Endodermal cell (in vitro differentiated cells): ENCODE measurements at places on chromosomes 2 and 18. TPM values are rescaled to one million over a fixed set of nuclear protein-coding genes. Genes with fewer than 3 reads are reported as not detected.
A peak's percentile ranks its signal among the peaks of the same experiment; 100 is the strongest.

GRCh38 chr2:6370753-6371551, 494.8 kb downstream of the CMPK2 start:
- no peak overlapping the region for H3K27ac ChIP-seq
- no peaks in the 10 kb centered on the region for H3K4me1 ChIP-seq
- DNase-seq: no peak
- no peaks in the 10 kb centered on the region for H3K27me3 ChIP-seq
- no peak overlapping the region for H3K4me3 ChIP-seq
- no peaks in the 10 kb centered on the region for H3K36me3 ChIP-seq

The ZSCAN30 gene
- 29.6 to 35.6 TPM (median 32.8 TPM) in 3 replicates for total RNA-seq

GRCh38 chr2:9473308-9473984, 905 bp upstream of the IAH1 start:
- H3K4me1 ChIP-seq: no peaks in the 10 kb centered on the region
- H3K27ac ChIP-seq: no peak overlapping the region
- H3K36me3 ChIP-seq: peaks cover 46% of the 10 kb centered on the region
- no peaks in the 10 kb centered on the region for H3K27me3 ChIP-seq

- H3K27me3 ChIP-seq: no peaks in the 10 kb centered on the region
- DNase-seq: no peak
- H3K27ac ChIP-seq: no peak overlapping the region
- no peaks in the 10 kb centered on the region for H3K36me3 ChIP-seq
- no peaks in the 10 kb centered on the region for H3K4me1 ChIP-seq
Measured at GRCh38 chr2:193348055-193348454, 1153.3 kb upstream of the TMEFF2 start.

The DSEL gene
- total RNA-seq: 3.9 to 6.0 TPM (median 5.9 TPM) in 3 replicates

The C1QL2 gene
- total RNA-seq: not detected in 3 replicates

The PSMA8 gene
- 0.18 TPM in 1 of 2 replicates, not detected in the other for total RNA-seq

DNA sequence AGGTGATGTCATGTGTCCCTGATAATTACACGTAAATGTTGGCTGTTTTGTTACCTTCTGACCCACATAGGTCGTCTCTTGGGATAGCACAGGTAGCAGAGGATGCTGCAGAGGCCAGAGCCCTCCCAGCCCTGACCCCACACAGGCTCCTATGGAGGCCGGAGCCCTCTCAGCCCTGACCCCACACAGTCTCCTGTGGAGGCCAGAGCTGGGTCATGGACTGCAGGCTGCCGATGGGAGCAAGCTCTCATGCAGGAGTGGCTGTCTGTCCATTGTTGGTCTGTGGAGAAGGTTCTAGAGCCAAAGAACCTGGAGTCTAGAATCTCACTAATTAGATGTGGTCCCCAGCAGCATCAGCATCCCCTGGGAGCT, 155.5 kb downstream of the LDLRAD4 start:
- H3K27ac ChIP-seq: no peak overlapping the region
- H3K4me1 ChIP-seq: no peaks in the 10 kb centered on the region
- no peak overlapping the region for H3K4me3 ChIP-seq
- no peaks in the 10 kb centered on the region for H3K27me3 ChIP-seq
- no peaks in the 10 kb centered on the region for H3K36me3 ChIP-seq
- peak; percentile 33 for DNase-seq

DNA sequence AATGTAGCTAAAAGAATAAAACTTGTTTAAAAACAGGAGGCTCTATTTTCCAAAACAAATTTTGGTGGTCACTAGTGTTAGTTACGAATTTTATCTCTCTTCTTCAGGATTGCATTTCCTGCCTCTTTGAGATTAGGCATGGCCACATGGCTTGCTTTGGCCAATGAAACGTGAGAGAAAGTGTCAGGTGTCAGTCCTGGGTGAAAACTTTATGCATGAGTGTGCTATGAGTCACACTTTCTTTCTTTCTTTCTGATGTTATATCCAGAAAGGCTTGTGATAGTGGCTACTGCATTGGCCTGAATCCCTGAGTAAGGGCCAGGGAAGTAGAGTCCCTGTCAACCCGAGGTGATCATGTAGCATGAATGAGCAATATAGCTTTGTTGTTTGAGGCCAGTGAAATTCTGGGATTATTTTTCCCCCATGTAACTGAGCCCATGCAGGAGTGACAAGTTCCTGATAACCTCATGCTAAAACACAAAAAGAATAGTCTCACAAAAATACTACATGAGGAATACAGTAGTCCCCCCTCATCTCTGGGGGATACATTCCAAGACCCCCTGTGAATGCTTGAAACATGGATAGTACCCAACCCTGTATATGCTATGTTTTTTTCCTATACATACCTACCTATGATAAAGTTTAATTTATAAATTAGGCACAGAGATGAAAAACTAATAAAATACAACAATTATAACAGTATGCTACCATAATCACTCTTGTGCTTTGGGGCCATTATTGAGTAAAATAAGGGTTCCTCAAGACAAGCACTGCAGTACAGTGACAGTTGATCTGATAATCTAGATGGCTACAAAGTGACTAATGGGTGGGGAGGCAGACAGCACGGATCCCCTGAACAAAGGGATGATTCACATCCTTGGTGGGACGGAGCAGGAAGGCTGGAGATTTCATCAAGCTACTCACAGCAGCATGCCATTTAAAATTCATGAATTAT, 109.5 kb downstream of the CDC42EP3 start:
- no peaks in the 10 kb centered on the region for H3K36me3 ChIP-seq
- H3K4me1 ChIP-seq: no peaks in the 10 kb centered on the region
- DNase-seq: peak; percentile 62
- no peaks in the 10 kb centered on the region for H3K27me3 ChIP-seq

The EPAS1 gene
- 1.2 to 4.1 TPM (median 1.8 TPM) in 3 replicates for total RNA-seq

GRCh38 chr2:190646780-190647522, 1.9 kb upstream of the NAB1 start:
- no peaks in the 10 kb centered on the region for H3K4me1 ChIP-seq
- DNase-seq: no peak

The GCG gene
- total RNA-seq: not detected in 2 replicates

- no peak overlapping the region for H3K27ac ChIP-seq
- peaks cover 9% of the 10 kb centered on the region for H3K4me1 ChIP-seq
- no peaks in the 10 kb centered on the region for H3K36me3 ChIP-seq
- DNase-seq: no peak
- H3K4me3 ChIP-seq: no peak overlapping the region
Measured at GRCh38 chr2:84395820-84396219, 63.3 kb downstream of the SUCLG1 start.

The ADRA2B gene
- 2.3 to 3.8 TPM (median 3.5 TPM) in 3 replicates for total RNA-seq

DNA sequence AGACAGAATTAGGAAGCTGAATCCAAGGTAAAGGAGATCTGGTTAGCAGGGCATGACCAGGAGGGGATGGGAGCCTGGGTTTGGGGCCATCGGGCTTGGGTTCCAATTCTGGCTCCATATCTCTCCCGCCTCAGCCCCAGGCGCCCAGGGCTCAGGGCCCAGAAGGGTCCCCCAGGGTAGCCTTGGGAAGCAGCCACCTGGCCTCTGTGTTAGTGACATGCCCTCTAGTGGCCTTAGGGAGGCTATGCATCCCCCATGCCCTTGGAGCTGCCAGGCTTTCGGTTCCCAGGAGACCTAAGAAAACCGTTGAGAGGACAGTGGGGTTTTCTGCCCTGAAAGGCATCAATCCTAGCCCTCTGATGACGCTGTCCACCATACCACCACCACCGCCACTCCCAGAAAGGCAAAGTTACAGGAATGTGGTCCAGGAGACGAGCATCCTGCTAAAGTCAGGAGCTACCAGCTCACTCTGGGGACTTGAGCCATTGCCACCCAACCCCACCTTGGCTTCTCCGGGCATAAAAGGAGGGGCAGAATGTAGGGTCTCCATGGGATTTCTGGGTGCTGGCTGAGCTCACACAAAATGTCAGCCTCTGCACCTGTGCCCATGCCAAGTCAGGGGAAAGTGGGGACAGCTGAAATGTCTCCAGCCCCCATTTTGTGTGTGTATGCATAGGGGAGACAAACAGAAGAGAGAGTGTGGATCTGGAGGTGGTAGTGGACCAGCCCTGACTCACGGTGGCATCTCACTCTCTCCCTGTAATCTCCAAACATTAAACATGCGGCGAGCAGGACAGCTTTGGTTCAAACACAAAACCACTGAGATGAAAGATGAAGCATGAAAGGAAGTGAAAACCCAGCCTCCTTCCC, 56.5 kb downstream of the EMX1 start:
- peak; percentile 92 for DNase-seq
- H3K36me3 ChIP-seq: no peaks in the 10 kb centered on the region
- no peaks in the 10 kb centered on the region for H3K27me3 ChIP-seq
- no peaks in the 10 kb centered on the region for H3K4me1 ChIP-seq

GRCh38 chr2:65053199-65053598, 3.0 kb upstream of the CEP68 start:
- H3K36me3 ChIP-seq: no peaks in the 10 kb centered on the region
- no peak overlapping the region for H3K4me3 ChIP-seq
- H3K27me3 ChIP-seq: no peaks in the 10 kb centered on the region
- no peaks in the 10 kb centered on the region for H3K4me1 ChIP-seq
- no peak overlapping the region for H3K27ac ChIP-seq
- DNase-seq: no peak

GRCh38 chr2:64942693-64943092, 46.5 kb upstream of the SLC1A4 start:
- DNase-seq: no peak
- H3K4me1 ChIP-seq: no peaks in the 10 kb centered on the region
- H3K4me3 ChIP-seq: no peak overlapping the region
- no peaks in the 10 kb centered on the region for H3K27me3 ChIP-seq
- no peak overlapping the region for H3K27ac ChIP-seq

GRCh38 chr2:190781604-190782198, 98.9 kb upstream of the GLS start:
- H3K27ac ChIP-seq: no peak overlapping the region
- H3K36me3 ChIP-seq: no peaks in the 10 kb centered on the region
- peaks cover 3% of the 10 kb centered on the region for H3K4me1 ChIP-seq
- no peak overlapping the region for H3K4me3 ChIP-seq
- H3K27me3 ChIP-seq: no peaks in the 10 kb centered on the region

DNA sequence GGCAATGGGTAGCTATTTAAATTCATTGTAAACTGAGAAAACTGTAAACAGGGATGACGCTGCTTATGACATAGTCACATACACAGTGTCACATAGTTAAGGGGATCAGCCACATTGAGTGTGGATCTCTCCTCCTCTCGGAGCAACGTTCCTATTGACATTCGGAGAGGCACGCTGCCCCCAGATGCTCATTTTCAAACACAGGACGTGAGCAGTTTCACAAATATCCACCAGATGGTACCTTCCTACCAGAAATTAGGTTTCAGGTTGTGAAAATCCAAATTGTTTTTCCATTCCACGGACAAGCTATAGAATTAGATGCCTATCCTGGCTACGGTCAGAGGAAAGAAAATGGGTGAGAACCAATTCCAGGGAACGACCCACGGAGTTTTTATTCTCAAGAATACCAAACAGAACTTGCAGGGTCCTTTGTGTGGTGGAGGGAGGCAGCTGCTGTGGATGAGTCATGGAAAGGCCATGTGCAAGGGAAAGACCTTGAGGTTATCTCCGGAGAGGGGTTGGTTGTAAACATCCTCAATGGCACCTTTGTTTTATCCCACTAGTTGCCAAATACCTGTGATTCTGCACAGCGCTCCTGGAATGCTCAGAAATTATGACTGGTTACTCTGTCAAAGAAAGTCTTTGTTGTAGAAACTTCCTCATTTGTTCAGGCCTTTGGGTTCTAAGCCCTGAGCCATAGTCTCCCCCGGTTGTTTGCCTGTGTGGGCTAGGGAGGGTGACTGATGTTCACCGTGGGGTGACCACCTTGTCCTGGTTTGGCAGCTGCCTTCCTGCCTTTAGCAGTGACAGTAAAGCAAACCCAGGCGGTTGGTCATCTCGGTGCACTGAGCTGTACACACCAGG, 88.0 kb downstream of the ACTR3 start:
- H3K36me3 ChIP-seq: peaks cover 17% of the 10 kb centered on the region
- no peak overlapping the region for H3K4me3 ChIP-seq
- no peak for DNase-seq
- H3K4me1 ChIP-seq: peaks cover 5% of the 10 kb centered on the region
- no peaks in the 10 kb centered on the region for H3K27me3 ChIP-seq
- peak overlapping the region; percentile 60 for H3K27ac ChIP-seq

The SP5 gene
- 32.9 to 84.7 TPM (median 60.3 TPM) in 3 replicates for total RNA-seq

DNA sequence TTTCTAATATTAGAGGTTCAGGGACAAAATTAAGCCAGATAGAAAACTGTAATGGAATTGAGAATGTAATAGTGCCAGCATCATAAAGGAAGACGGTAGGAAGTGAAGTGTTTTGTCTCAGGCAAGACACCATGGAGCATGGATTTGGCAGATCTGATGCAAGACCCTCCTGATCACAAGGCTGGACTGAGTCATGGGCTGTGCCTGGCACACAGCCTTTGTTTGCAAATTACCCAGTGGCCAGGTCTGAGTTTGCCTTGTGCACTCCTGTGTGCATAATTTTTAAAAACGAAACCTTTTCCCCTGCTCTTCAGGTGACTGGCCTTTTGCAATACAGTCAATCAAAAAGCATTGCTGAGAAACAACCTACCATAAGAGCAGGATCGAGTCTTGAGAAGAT, 2.0 kb upstream of the UPP2 start:
- H3K27me3 ChIP-seq: no peaks in the 10 kb centered on the region
- no peaks in the 10 kb centered on the region for H3K4me1 ChIP-seq
- DNase-seq: no peak
- no peak overlapping the region for H3K4me3 ChIP-seq

The GAL3ST2 gene
- 0.38 and 0.57 TPM in 2 replicates for total RNA-seq

- DNase-seq: peak; percentile 44
- no peak overlapping the region for H3K4me3 ChIP-seq
- no peaks in the 10 kb centered on the region for H3K36me3 ChIP-seq
- H3K27ac ChIP-seq: no peak overlapping the region
- no peaks in the 10 kb centered on the region for H3K4me1 ChIP-seq
- H3K27me3 ChIP-seq: no peaks in the 10 kb centered on the region
Measured at GRCh38 chr2:127175751-127176354, 44.2 kb downstream of the CYP27C1 start.

The APOB gene
- total RNA-seq: 1.9 to 8.4 TPM (median 7.5 TPM) in 3 replicates

DNA sequence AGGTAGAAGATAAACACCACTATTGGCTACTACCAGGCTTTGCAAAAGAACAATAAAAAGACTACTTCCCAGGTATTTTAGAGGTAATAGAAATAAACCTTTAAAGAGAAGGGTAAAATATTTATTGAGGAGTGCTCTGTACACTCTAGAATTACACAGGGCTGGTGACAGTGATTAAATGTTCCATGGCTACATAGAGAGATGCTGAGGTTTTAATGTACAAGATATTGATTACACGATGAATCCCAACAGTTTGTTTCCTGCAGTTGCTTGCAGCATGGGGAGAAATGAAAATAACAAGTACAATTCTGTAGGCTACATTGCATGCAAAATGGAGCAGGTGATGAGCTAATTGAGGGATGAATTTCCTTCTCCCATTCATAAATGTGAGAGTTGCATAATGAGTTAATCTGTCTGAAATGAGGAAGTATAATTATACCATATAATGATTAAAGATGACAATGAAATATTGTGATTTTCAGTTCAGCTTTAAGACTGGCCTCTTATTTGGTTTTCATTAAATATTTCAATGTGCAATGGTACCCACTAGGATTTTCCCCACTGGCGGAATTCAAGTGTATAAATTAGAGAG, 266.1 kb downstream of the SOCS6 start:
- DNase-seq: no peak
- no peak overlapping the region for H3K4me3 ChIP-seq
- H3K27ac ChIP-seq: no peak overlapping the region
- H3K27me3 ChIP-seq: no peaks in the 10 kb centered on the region

- H3K27ac ChIP-seq: no peak overlapping the region
- peaks cover 5% of the 10 kb centered on the region for H3K27me3 ChIP-seq
- no peaks in the 10 kb centered on the region for H3K4me1 ChIP-seq
- H3K4me3 ChIP-seq: no peak overlapping the region
- DNase-seq: no peak
Measured at GRCh38 chr18:67417864-67418523, 98.5 kb downstream of the DSEL start.
